ENCODE measurements at places on chromosomes 5 and 9.

DNA sequence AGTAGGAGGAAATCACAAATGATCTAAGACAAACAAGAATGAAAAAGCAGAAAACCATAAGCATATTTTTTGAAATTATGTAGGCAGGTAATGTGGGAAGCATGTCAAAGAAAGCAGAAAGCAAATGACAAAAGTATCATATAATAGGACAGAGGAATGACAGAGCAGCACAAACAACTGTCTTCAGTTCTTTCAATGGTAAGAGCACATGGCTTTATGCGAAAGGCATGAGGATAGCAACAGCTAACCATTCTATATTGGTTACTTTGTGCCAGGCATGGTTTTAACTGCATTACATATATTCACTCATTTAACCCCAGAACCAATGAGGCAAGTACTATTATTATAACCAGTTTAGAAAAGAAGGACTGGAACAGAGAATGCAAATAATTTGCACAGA is 137.4 kb downstream of the FBXL7 start:
- no peak for DNase-seq

GRCh38 chr5:142717582-142718215 is 31.8 kb upstream of the FGF1 start:
- peak; percentile 21 for DNase-seq

- no peak for DNase-seq
Measured at GRCh38 chr5:65721050-65721719, 724 bp downstream of the SGTB start.

GRCh38 chr5:75433814-75434506 is 77.5 kb downstream of the CERT1 start:
- no peak for DNase-seq

Data from HL-60 (cell line).